AG10803 (cell line): ENCODE measurements at places on chromosomes 1 and 21.
A peak's percentile ranks its signal among the peaks of the same experiment; 100 is the strongest.

DNA sequence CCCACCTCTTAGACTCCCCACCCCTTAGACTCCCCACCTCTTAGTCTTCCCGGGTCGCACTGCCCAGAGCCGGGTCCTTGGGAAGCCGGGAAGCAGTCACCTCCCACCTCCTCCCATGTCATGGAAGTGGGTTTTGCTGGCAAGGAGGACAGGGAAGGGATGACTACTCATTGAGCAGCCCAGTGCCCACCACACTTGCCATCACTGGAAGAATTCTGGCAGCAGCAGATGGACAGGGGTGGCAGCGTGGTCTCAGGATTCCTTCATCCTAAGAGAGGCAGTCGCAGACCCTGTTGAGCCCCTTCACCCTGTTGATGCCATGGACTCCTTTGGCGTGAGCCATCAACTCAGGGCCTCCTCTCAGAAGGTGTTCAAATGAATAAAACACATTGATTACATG lies 140.8 kb downstream of the PGBD5 start:
- no peak for DNase-seq

GRCh38 chr1:248714248-248714647 lies 11.7 kb upstream of the OR14I1 start:
- no peak for DNase-seq

GRCh38 chr1:99825702-99826101 lies 24.5 kb upstream of the AGL start:
- DNase-seq, result no peak

DNA sequence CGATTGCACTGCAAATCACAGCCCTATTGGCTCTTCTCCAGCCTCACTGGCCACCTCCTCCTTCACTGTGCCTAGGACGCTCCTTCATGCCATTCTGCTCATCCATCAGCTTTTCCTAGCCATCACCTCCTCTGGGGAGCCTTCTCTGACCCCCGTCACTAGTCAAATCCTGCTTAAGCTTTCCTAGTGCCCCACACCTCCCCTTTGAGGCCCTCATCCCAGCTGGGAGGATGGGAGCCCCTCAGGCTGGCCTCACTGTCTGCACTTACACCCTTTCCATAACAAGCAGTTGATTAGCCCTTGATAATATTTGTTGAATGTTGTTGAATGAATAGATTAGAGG lies 50.7 kb downstream of the KLHDC7A start:
- DNase-seq, result no peak

DNA sequence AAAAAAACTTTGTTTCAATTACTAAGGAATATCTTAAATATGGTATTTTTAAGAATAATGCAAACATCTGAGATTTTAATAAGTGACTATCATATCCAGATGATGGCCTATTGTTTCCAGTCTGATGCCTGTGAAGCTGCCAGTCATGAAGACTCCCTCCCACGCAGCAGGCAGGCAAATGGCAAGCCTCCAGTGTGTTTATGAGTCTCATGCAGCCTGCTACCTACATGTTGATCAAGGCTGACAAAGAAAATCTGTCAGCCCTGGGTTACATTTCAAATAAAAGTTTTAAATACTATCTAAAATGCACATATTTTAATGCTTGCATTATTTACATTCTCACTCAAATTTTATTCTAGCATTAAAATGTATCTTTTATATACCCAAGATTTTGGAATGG lies 137.6 kb upstream of the RNPC3 start:
- no peak for DNase-seq

DNA sequence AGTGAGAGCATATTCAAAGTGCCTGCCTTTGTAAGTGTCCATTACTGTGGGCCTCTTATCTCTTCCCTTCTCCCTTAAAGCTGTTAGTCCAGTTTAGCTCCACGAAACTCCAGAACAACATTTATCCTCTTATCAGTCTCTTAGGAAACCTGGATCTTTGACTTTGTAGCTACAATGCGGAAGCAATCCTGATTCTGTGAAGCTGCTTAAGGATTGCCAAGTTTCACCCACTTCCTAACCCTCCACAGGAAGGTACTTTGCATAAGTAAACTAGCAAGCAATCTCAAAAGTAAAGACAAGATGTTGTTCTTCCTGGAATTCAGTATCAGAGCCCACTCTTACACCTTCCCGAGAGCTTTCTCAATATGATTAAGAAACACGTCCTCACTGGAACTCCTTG lies 164.9 kb upstream of the USP25 start:
- no peak for DNase-seq

GRCh38 chr1:226093621-226094020 lies 31.1 kb downstream of the H3-3A start:
- DNase-seq, result no peak

- peak; percentile 80 for DNase-seq
These were observed 1.8 kb downstream of the PTTG1IP start for GRCh38 chr21:44871576-44872269.

DNA sequence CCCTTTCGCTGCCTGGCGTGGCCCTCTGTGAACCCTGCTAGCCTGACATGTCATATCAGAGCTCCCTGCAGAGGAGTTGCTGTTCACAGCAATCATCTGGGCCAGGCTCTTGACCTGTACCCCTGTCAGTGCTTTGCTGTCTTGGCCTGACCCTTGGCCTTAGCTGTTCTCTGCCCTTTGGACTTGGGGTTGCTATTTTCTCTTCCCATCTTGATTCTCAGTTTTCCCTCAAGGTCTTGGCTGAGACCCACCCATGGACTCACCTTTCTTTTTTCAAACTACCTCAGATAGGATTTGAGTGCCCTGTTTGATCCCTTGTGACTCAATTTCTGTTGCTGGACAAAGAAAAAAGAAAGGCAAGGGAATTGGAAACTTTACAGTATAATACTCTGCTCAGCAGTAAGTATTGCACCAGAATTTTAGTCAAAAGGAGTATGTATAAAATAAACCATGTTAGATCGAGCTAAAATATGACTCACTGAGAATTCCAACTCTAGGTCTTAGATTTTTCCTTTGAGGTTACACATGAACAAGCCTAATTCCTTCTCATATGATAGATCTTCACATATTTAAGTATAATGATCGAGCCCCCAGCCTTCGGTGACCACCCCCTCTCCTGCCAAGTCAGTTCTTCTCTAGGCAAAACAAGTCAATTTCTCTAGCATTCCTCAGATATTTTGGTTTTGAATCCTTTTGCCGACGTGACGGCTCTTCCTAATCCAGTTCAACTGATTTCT lies 110.5 kb downstream of the NGF start:
- DNase-seq, result peak; percentile 90

DNA sequence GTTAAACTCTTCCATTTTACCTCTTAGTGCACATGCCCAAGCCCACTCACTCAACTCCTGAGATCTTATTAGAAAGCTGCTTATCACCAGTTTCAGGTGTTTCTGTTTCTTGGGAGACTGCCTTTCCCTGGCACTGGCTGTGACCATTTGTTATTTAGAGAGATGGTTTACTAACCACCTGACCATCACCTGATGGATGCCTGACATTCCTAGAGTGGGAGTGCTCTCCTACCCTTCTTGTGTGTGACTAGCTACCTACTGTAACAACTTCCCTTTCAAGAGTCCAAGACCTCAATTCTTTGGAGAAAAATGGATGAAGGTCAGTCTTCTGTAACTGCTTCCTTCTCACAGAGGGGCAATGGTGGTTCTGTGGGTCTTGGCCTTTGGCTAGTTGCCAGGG lies 755.2 kb upstream of the ADAMTS5 start:
- no peak for DNase-seq

DNA sequence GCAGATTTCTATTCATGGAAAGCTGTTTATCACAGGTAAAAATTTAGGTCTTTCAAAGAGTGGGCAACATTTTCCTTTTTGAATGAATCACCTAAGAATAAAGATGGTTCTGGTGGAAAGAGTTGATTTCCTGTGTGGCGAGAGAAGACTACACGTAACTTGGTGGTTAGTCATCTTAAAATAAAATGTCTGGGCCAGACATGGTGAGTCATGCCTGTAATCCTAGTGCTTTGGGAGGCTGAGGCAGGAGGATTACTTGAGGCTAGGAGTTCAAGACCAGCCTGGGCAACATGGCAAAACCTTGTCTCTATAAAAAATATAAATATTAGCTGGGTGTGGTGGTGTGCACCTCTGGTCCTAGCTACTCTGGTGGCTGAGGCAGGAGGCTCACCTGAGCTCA lies 65.7 kb downstream of the DISP1 start:
- peak; percentile 47 for DNase-seq

DNA sequence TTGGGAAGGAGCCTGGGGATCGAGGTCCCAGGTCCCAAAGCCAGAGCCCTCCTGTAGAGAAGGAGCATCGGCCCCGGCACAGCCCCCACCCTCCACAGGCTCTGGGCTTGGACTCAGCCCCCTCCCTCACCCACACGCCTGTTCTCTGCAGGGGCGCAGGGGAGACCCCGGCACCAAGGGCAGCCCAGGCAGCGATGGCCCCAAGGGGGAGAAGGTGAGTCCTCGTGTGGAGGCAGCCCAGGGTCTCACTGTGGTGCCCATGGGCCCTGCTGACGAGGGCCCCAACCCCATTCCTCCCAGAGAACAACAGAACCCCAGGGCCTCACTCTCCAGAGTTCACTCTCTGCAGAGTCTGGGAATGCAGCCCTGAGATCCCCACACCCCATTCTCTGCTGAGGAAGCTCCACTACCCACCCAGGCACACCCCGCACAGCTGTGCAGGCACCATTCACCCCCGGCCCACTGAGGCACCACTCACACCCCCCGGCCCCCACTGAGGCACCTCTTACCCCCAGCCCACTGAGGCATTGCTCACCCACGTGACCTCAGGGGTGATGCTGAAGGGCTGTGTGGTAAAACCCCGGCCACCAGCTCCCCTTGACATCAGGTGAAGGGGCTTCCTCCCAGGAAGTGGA lies 21.8 kb downstream of the COL6A2 start:
- DNase-seq, result no peak

GRCh38 chr1:28855469-28855951 lies 43.5 kb downstream of the OPRD1 start:
- no peak for DNase-seq
